ENCODE measurements at places on chromosomes 5 and 9.

DNA sequence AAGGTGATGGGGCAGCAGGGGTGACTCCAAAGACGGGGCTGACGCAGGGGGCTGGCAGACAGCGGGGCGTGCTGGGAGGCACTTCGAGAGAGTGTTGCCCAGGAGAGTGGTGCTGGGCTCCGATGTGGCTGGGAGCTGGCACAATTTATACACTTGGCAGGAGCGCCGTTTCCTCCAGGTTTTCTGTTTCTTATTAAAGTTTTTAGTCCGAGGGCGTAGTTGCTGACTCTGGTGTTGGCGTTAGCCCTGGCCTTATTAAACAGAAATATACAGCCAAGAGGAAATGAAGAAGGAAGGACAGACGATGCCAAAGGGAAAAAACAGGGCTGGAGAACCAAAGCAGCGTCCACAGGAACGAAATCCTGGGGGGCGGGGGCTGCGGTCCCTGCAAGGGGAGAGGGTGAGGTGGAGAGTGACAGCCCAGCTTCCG, 139.6 kb upstream of the PHYKPL start:
- no peak for DNase-seq

DNA sequence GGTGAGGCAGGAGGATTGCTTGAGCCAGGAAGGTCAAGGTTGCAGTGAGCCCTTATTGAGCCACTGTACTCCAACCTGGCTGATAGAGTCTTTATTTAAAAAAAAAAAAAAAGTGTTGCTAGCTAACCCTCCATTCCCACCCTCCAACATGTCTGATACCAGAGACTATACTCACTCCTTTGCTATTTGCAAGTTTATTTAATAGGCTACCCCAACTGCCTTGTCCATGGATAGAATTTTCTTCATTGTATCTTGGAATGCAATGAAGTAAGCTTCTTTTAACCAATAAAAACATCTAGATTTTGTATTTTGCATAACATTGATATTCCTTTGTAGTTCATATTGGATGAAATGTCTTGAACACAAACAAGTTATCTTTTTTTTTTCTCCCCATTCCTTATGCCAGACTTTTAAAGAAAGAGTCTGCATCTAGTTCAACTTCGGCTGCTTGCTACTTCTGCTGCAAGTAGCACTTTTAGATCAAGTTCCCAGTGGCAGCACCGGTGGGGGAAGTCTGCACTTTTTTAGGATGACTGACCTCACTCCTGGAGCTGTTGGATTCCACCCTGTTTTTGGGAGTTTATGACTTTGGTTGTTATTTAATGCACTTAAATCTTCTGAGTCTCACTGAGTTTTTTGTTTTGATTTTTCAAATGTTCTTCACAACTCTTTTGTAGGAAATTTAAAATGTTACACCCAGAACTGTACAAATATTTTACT, 112.5 kb downstream of the UHRF2 start:
- no peak for DNase-seq

DNA sequence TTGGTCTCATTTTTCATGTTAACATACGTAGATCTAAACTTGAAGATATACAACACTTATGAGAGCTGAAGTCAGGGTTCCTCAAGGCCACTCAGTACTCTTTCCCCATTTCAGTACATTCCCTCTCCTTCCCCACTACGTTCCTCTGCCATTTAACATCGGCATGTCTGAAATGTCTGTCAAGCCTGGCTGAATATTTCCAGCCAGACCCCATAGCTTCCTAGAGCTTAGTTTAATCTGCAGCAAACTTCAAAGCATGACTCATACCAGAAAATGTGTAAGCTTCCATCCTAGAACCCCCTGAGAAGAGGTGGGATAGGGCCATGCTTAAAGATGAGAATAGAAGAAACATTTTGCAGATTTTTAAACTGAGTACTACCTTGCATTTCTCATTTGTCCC, 6.2 kb downstream of the GZMA start:
- DNase-seq, result no peak

GRCh38 chr5:156402387-156402921, 75.5 kb downstream of the SGCD start:
- no peak for DNase-seq

DNA sequence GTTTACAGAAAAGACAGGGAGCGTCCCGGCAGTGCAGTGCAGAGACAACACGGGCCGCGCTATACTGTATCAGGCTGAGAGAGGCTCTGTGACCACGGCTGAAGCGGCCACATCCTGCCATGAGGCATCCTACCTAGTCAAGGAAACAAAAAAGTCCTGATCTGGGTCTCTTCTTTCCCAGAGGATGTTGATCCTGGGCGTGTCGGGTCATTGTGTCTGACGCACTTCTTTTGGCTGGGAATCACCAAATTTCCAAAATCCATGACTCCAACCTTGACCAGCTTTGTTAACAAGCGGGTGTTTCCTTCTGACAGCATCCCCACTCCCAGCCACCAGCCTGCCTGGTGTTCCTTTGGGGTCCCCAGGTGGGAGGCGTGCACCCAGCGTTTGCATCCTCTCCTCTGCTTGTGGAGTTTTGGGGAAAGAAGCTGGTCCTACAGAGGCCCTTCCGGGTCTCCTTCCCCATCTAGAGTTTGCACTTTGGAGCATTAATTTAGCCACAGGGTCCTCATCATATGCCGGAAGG, 91.4 kb upstream of the RAI14 start:
- DNase-seq, result no peak

DNA sequence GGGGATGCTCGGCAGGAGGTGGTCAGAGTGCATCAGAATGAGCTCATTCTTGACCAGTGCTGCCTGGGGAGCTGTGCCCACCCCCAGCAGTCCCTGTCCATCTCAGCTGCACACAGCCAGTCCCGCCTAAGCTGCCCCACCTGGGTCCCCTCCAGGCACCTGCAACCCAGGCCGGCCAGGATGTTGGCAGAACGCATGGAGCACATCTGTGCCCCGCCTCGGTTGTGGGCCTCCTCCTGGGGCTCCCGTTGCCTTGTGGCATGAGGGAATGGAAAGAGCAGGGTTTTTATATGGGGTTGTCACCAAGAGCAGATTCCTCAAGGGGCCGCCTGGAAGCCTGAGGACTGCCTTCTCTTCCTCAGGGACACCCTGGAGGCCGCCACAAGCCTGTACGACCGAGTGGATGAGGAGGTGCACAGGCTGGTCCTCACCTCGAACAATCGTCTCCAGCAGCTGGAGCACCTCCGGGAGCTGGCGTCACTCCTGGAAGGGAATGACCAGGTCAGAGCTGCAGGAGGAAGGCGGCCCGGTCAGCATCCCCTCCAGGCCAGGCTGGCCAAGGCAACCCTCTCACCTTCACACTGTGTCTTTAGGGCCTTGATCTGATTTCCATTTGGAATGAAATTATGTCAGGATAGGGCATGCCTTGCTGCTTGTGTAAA, 34.8 kb upstream of the LRRC14B start:
- DNase-seq, result no peak

GRCh38 chr9:10268531-10269485, 344.0 kb downstream of the PTPRD start:
- peak; percentile 21 for DNase-seq

DNA sequence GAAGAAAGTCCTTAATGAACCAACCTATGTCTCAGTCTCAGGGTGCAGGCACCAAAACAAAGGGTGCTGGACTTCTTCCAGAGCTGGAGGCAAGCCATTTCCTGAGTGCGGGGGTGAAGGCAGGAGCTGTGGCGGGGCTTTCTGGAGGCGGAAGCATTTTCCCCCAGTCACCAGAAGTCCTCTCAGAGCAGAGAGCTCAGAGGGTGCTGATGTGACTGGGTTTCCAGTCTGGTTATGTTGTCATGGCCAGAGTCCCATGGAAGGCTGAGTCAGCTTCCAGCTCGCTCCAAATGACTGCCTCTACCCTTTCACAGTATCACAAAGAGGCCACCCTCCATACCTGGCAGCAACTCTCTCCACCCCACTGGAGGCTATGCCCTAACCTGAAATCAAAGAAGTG, 86.0 kb downstream of the TRPC7 start:
- DNase-seq, result no peak

DNA sequence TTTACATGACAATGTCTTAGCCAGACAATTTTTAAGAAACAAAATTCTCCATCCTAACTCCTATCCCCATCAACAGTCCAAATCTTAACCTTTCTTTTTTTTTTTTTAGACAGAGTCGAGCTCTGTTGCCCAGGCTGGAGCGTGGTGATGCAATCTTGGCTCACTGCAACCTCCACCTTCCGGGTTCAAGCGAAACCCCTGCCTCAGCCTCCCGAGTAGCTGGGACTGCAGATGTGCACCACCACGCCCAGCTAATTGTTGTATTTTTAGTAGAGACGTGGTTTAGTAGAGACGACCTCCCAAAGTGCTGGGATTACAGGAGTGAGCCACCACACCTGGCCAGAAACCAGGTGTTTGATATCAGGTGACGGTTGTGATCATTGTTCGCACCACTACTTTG, 10.2 kb downstream of the ABL1 start:
- no peak for DNase-seq

DNA sequence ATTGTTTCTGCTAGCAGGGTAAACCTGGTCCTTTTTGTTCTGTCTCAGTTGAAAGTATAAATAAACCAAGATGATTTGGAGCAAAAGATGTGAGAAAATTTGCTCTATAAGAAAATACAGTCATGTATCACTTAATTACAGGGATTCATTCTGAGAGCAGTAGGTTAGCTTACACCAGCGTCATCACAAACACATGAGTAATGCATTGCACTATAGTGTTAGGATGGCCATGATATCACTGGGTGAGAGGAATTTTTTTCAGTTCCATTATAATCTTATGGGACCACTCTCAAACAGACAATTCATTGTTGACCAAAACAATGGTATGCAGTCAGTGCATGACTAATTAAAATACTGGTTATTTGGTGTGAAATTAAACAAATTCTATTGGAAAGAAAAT, 430.9 kb downstream of the CHSY3 start:
- no peak for DNase-seq

DNA sequence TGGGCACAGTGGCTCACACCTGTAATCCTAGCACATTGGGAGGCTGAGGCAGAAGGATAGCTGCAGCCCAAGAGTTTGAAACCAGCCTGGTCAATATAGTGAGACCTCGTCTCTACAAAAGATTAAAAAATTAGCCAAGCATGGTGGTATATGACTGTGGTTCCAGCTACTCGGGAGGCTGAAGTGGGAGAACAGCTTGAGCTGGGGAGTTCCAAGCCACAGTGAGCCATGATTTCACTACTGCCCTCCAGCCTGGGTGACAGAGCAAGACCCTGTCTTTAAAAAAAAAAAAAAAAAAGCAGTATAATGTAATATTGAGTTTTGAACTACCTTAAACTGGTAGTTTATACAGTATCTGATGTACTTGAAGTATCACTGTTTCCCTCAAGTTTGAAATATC, 358.4 kb downstream of the EBF1 start:
- DNase-seq, result no peak

GRCh38 chr5:122774519-122774860, 390 bp upstream of the SNX2 start:
- DNase-seq, result no peak

DNA sequence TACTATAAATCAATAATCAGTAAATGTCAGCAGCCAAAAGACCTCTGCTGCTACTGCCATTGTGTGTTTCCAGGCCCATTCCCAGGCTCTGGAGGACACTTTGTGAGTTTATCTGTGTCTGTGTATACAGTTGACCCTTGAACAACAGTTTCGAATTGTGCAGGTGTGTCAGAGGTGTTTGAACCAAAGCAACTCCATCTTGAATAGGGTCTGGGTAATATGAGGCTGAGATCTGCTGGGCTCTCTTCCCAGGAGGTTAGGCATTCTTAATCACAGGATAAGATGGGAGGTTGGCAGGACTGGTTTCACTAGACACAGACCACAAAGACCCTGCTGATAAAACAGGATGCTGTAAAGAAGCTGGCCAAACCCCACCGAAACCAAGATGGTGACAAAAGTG, 2.3 kb upstream of the TBCA start:
- DNase-seq, result no peak

GRCh38 chr5:40790947-40791593, 7.1 kb downstream of the PRKAA1 start:
- DNase-seq, result no peak

DNA sequence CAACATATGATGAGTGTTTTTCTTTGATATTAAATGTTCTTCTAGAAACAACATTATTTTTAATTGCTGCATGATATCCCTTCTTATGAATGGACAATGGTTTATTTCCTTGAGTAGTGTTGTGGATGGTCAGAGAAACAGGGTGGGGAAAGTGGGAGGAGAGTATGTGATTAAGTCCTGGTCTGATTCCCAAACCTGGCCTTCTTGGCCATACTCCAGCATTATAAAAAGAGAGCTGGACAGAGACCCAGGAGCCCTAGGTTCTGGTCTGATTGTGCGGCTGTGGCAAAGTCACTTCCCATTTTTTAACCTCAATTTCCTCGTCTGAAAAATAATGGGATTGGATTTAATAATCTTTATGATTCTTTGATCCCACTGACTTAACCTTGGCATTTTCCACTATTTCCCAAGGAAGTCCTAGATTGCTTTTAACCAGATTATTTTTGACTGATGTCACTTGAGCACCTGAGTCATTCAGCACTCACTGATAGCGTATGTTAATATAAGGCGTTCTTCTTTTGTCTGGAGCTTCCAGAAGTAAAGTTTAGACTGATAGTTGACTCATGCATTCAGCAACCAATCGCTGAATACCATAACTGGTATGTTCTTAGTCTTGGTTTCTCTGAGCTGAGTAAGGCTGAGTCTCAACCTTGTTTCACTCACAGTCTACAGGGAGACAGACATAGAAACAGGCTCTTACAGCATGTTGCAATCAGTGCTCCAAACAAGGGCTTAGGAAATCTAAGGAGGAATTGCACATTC, 26.2 kb downstream of the OSMR start:
- DNase-seq, result no peak

- DNase-seq, result no peak
Observed at GRCh38 chr9:109451311-109452025, 46.6 kb downstream of the PTPN3 start.

GRCh38 chr5:100950985-100951384, 47.9 kb upstream of the ST8SIA4 start:
- no peak for DNase-seq

GRCh38 chr5:138469540-138470321, 4.5 kb downstream of the EGR1 start:
- DNase-seq, result no peak

- peak; percentile 57 for DNase-seq
Observed at GRCh38 chr9:121954477-121955140, 138.5 kb downstream of the TTLL11 start.

DNA sequence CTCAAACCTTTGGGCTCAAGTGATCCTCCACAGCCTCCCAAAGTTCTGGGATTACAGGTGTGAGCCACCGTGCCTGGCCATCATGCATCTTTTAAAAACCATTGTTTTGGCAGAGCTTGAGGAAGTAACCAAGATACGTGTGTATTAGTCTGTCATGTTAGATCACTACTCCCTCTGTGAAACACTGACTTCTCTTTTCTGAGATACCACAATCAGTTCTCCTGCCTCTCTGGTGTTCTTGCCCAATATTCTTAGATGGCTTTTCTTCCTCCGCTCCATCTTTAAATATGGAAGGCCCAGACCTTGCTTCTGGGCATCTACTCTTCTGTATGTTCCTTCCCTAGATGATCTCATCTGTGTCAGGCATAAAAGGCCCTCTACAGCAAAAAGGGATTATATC, 14.2 kb upstream of the CCNB1 start:
- DNase-seq, result no peak

- DNase-seq, result peak; percentile 18
Observed at GRCh38 chr5:59002162-59002825, 419.4 kb downstream of the RAB3C start.

Data from G401 (cell line).